ENCODE measurements at places on chromosomes 16 and 17. TPM values are rescaled to one million over a fixed set of nuclear protein-coding genes. Genes with fewer than 3 reads are reported as not detected.

- DNase-seq, result no peak
Measured at GRCh38 chr16:374616-374926, 4.2 kb upstream of the MRPL28 start.

The C16orf82 gene
- not detected for polyA plus RNA-seq

- DNase-seq, result no peak
Measured at GRCh38 chr17:44187131-44187899, 543 bp downstream of the TMUB2 start.

DNA sequence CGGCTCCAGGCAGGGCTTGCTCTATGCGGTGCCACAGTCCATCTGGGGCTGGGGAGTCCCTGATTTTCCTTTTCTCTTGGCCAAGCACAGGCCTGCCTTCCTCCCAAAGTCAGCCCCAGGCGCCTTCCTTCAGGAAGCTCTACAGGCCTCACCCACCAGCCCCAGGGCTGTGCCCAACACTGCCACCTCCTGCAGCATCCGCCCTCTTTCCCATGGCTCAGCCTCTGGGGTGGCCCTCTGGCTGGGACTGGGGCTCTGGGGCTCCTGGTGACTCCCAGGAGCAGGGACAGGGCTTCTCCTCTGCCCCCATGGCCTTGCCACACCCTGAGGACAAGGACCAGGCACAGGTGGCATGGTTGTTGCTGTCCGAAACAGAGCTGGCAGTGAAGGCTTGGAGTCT lies 817 bp downstream of the ITGB4 start:
- no peak for DNase-seq

DNA sequence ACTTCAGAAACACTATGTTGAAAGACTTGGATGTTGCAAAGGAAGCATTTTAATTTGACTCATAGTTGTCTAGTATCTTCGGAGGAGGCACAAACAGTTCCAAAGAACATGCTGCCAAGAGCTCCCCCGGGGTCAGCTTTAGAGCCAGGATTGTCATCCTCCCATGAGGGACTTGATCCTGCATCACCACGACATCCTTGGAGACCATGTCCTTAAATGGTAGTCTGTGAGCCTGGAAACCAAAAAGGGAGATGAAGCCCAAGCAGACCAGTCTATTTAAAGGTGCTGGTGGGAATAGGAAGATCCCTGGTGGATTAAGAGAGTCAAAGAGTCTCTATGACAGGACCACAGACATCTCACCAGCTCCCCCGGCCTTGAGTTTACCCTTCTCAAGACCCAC lies 33.3 kb upstream of the DYNLRB2 start:
- DNase-seq, result no peak

- no peak for DNase-seq
Measured at GRCh38 chr17:65143889-65144604, 6.9 kb downstream of the RGS9 start.

DNA sequence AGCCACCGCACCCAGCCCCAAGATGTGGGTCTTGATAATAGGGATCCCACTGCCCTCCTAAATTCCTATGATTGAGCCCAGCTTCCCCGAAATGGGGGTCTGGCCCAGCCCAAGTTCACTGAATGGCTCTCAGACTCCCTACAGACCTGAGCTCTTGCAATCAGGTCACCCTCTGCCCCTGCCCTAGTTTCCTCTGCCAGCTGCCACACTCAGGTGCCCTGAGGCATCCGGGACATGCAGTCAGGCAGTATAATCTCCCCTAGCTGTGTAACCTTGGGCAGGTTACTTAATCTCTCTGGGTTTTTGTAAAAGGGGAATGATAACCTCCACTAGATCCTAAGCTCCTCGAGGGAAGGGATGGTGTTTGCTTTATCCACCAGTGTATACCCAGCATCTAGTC lies 61.1 kb upstream of the TOB1 start:
- DNase-seq, result no peak

The WFDC1 gene
- 2.4 TPM for polyA plus RNA-seq

DNA sequence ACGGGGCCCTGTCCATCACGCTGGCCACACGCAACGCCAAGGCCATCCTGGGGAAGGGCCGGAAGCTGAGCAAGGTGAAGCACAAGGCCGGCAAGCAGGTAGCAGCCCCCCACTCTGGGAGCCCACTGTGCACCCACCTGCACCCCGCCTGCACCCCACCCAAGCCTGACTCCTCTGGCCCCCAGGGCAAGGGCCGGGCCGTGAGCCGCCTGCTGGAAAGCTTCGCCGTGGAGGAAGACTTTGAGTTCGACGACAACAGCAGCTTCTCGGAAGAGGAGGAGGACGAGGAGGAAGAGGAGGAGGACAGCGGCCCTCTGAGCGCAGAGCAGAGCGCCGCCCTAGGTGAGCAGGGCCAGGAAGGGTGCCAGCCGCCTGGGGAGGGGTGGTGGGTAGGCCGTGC lies 54.0 kb downstream of the ACTG1 start:
- no peak for DNase-seq

The TRPV2 gene
- 1.7 TPM for polyA plus RNA-seq

DNA sequence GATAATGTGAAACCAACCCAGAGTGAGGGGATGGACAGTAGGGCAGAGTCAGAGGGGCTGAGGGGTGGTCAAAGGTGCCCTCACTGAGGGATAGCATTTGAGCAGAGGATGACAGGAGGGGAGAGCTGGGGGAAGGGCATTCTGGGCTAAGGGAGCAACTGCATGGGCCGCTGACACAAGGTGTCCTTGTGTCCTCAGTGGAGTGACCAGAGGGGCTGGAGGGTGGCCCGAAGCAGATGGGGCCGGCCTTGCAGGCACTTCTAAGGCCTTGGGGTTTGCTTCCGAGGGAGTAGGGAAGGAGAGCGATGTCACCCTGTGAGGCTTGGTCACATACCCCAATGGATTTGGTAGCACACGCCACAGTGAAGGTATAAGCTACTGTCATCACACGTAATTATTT lies 10.0 kb downstream of the NUBP1 start:
- no peak for DNase-seq

GRCh38 chr16:59697236-59697635 lies 963.1 kb upstream of the GOT2 start:
- no peak for DNase-seq

All from left renal pelvis (tissue), 4 donors.